ENCODE measurements at places on chromosomes 2 and 18. TPM values are rescaled to one million over a fixed set of nuclear protein-coding genes. Genes with fewer than 3 reads are reported as not detected.

The IL18RAP gene
- not detected for total RNA-seq

The MTX2 gene
- 25.2 TPM for total RNA-seq

The TRIM43B gene
- total RNA-seq, result 0.91 TPM

The PAX3 gene
- not detected for total RNA-seq

DNA sequence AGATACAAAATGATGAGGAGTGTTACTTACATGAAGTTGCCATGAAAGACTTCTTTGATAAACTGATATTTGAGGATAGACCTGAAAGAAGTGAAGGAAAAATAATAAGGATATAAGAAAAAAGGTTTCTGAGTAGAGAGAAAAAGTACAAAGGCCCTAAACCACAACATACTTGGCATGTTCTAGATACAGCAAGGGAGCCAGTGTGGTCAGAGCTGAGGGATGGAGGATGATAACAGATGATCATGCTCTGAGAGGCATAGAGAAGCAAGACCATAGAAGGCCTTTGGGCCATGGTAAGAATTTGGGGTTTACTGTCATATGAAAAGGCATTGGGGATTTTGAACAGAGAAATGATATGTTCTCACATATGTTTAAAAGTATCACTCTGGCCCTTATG lies 424.1 kb upstream of the CHST9 start:
- peak; percentile 70 for DNase-seq

- peak; percentile 11 for DNase-seq
Measured at GRCh38 chr18:62716619-62717168, 1.4 kb downstream of the PHLPP1 start.

GRCh38 chr2:177740700-177741099 lies 331.9 kb downstream of the PDE11A start:
- DNase-seq, result no peak

- peak; percentile 18 for DNase-seq
Measured at GRCh38 chr2:197378494-197379307, 56.1 kb downstream of the SF3B1 start.

DNA sequence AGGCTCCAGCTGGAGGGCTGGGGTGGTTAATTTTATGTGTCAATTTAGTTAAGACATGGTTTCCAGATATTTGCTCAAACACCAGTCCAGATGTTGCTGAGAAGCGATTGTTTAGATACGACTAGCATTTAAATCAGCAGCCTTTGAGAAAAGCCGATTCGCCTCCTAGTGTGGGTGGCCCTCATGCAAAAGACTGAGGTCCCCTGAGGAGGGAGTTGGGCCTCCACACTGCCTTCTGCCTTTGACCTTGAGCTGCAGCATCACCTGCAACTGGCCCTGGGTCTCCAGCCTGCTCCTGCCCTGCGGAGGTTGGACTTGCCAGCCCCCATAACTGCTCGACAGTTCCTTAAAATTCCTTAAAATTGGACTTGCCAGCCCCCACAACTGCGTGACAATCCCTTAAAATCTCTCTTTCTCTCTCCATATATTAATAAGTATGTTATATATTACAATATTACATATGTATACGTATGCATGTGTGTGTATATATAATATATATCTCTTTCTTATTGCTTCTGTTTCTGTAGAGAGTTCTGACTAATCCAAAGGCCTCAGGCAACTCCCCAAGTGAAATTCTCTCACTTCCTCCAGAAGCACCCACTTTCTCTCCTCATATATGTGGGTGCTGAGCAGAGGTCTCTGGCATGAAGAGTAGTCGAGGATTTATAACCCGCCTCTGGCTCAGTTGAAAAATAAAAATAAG lies 14.4 kb downstream of the FBLN7 start:
- no peak for DNase-seq

DNA sequence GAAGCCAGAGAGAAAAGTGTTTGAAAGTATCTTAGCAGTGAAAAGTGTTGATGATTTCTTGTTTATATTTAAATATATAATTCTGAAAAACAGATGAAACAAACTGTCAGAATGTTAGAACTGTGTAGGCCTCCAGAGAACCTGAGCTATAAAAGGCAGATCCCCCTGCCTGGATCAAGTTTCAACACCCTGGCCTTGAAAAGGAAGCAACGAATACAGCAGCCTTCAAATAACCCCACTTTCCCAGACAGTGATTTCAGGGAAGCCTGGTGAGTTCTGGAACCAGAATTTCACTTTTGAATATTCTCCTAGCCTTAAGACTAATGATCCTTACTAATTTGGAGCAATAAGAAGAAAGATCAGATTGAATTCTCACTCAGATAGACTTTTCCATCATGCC lies 13.3 kb upstream of the TRIM43 start:
- DNase-seq, result no peak

DNA sequence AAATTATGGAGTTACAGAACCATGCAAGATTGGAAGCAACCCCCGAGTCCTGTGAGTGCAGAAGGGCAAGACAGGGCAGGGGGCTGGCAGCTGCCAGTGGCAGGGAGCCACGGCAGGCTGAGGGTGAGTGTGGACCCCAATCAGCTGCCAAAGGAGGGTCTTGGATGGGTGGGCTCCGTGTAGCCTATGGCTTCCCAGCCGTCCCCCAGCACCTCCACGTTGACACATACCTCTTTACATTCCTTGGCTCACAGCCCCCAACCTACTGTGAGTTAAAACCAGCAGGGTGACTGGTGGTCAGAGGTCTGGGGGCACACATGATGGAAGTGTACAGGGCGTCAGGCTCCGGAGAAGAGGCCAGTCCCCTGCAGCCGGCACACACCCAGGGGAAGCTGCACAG lies 60.9 kb upstream of the SALL3 start:
- no peak for DNase-seq

The DSG1 gene
- total RNA-seq, result 0.05 TPM
